CD4-positive, alpha-beta T cell treated with Interferon gamma for 1 hour (primary cell): ENCODE measurements at places on chromosomes 12 and 14.

GRCh38 chr12:104535369-104535768 is 78.6 kb downstream of the CHST11 start:
- no peak for DNase-seq

DNA sequence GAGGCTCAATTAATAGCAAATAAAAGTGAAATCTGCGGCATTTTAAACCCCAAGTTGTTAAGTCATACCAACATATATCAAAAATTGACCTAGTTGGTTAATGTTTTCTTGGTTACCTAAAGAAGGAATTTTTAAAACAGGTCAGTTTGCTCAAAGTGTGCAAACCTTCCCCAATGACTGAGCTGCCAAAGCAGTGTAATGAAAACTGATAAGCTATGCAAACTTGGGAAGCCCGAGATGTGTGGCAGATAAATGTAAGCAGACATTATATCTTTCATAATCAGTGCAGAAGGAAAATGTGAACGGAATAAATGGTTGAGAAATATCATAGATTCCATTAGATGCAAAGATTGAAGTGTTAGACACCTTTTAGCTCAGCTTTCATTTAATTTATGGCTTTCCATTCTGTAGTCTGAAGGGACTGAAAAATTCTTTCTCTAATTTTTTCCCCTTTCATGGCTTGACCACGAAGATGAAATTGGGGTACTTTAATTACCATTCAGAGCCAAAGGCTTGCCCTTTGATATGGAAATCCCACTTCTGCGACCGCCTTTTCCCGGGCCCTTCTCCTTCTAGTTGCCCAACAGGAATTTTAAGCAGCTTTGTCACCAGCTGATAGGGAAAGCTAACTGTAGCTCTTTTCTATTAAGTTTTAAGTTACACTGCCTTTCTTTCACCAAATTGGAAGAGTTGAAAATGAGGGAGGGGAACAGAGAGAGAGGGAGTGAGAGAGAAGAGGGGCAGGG is 306.6 kb upstream of the SOX5 start:
- DNase-seq: no peak

GRCh38 chr12:33988913-33989312 is 33.4 kb upstream of the ALG10 start:
- no peak for DNase-seq

DNA sequence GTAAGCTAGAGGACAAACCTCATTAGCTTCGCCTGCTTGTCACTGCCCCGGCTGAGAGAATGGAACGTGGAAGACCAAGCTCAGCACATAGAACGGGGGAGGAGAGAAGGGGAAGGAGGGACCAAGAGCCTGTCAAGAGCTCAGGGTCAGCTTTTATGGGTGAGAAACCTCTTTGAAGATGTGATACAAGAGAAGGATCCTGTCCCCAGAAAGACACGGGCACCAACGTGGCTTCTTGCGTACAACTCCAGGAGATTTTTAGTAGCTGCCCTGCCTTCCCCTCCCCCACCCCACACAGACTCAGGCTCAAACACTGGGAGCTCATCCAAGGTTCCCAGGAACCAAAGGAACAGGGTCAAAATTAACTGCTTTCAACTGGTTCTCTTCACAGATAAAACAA is 34.7 kb downstream of the APPL2 start:
- no peak for DNase-seq

GRCh38 chr14:67663633-67664032 is 10.8 kb downstream of the VTI1B start:
- no peak for DNase-seq

- DNase-seq: no peak
Observed at GRCh38 chr12:49932023-49932422, 18.5 kb upstream of the AQP2 start.

GRCh38 chr14:87449016-87449415 is 544.0 kb downstream of the GALC start:
- DNase-seq: no peak

- DNase-seq: no peak
Observed at GRCh38 chr14:20377171-20377570, 33.7 kb downstream of the PARP2 start.

- no peak for DNase-seq
Observed at GRCh38 chr14:64218344-64219240, 75.6 kb downstream of the ESR2 start.

DNA sequence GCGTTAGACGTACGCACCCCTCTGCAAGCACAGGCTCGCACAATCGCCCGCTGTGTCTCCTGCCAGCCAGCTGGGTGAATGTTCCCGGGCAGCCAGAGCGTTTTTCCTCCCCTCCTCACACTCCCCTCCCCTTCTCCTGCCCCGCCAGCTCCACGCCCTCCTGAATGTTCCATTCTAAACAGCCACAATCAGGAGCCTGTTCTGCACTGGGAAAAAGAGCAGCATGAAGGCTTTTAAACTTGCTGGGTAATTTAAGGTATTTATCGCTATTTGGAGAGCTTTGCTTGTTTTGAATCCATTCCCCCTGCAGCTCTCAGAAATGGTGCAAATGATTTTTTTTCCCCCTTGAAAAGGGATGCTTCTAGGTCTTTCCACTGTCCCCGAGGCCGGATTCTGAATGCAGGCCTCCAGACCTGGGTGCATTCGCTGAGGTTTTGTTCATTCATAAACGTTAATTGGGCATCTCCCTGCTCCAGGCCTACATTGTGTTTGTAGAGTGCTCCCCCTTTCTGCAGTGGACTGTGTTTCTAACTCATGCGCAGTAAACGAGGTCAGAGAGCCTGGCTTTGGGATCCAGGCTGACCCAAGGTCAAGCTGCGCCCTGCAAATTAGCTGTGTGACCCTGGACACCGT is 212.5 kb downstream of the CHST11 start:
- no peak for DNase-seq

DNA sequence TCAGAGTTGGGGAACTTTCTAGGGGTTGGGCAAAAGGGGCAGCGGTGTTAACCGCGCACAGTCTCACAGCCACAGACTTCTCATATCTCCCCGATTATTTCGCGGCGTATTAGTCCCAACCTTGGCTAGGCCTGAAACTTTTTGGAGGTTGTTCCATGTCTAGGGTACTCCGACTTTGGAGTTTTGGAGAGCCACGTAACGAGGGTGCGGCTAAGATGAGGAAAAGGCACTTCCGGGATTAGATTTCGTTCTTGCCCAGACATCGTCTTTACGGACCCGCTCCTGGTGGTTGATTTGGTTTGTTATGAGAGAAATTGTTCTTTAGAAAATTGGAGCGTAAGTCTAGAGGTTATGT is 513 bp downstream of the CCNK start:
- DNase-seq: peak; percentile 3

GRCh38 chr12:16634786-16635185 is 28.8 kb upstream of the LMO3 start:
- no peak for DNase-seq

GRCh38 chr14:55701638-55702037 is 121.6 kb downstream of the KTN1 start:
- no peak for DNase-seq

- DNase-seq: no peak
Observed at GRCh38 chr14:68767248-68767645, 25.6 kb downstream of the ZFP36L1 start.

DNA sequence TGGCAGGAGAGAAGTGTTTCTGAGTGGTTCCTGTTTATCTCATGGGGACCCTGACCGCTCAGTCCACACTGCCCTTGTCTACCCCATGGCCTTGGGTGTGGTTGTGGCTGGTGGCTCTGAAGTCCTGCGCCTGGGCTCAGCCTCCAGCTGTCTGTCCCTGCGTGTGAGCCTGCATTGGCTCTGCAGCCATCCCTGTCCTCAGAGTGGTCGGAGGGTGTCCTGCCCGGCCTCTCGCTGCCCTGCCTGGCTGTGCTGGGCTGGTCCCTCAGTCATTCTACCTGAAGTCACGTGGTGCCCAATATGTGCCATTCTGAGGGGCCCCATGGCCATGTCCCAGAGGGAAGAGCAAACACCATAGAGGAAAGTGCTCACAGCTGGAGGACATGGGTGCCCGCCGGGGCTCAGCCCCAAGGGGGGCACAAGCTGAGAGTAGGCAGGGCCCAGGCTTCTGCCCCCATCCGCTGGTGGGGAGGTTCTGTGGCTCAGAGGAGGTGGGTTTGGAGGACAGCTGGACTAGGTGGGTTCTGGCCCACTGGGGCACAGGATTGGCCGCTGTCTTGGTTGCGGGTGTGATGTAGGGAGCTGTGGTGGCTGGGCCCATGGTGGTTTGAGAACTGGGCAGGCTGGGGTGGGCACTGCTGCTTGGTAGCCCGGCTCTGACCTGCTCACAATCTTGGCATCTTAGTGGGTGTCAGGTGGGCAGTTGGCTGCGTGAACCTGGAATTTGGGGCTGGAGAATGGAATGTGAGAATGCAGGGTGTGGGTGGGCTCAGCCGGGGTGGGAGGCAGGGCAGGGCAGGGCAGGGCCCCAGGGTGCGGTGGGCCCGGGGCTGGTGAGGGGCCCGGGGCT is 11.6 kb downstream of the TEDC1 start:
- DNase-seq: peak; percentile 13

DNA sequence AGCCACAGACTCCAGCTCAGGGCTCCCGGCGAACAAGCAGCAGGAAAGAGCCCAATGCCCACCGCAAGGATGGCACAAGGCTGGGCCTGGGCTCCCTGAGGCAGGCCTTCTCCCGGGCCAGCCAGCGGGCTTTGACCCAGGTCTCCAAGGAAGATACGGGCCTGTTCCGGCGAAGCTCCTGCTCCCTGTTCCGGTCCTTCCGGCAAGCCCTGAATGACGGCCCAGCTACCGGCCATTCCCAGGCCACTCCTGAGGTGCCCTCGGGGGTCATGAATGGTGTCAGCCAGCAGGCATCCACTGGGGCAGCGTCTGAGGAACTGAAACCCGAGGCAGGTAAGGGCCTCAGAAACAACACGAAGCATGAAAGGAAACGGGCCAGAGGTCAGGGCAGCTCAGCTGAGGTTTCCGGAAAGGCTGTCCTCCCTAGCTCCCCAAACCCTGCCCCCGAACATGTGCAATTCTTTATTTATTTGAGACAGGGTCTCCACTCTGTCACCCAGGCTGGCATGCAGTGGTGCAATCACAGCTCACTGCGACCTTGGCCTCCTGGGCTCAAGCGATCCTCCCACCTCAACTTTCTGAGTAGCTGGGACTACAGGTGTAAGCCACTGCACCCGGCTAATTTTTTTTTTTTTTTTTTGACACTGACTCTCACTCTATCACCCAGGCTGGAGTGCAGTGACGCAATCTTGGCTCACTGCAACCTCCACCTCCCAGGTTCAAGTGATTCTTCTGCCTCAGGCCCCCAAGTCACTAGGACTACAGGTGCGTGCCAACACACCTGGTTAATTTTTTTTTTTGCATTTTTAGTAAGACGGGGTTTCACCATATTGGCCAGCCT is 6.0 kb downstream of the EXOC3L4 start:
- no peak for DNase-seq

DNA sequence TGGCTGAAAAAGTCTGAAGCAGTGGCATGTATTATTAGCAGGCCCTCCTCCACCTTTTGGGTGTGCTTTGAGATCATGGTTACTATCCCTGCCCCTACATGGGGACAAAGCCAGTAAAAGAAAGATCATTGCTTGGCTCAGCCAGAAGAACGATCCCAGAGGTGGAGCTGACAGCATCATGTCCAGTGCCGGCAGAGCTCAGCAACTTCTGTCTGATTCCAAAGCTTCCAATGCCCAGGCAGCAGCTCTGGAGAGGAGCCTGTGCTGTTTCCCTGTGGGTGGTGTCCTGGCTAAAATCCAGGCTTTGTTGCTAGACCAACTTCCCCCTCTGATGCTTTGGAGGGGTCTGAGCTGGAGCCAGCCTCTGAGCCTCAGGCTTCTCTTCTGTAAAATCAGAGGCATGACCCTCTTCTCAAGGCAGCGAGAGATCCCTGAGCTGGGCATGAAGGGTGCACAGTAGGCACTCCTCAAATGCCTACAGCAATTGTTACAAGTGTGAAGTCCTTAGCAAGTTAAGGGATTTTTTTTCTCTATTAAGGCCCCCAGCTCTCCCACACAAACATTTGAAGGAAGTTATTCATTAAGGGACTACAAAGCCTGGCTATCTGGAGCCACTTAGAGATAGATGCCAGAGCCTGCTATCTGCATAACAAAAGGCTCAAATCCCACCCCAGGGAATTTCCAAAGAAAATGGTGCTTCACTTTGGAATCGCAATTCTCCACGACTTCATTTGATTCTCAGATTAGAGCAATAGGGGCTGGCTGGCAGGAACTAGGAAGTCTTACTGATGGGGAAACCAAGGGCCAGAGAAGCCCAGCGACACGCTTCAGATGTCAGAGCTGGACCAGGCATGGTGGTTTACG is 10.9 kb upstream of the GSC start:
- no peak for DNase-seq

- no peak for DNase-seq
Observed at GRCh38 chr14:81684696-81685095, 151.0 kb upstream of the SEL1L start.

DNA sequence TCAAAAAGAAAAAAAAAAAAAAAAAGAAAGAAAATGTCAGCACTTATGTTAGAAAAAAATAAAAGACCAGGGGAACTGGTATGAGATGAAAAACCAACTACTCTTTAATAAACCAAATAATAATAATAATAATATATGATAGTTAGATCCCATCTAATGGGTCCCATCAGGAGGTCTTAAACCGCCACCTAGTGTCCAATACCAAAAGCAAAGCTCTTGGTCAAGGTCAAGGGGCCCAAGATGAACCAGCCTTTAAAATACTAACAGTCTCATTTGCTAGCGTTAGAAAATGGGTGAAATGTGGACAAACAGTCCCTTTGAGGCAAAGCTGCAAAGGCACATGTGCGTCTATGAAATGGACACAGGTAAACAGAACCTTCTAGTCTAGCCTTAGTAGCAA is 12.3 kb downstream of the BRAP start:
- DNase-seq: no peak

- DNase-seq: no peak
Observed at GRCh38 chr12:78530100-78530765, 334.3 kb upstream of the SYT1 start.

GRCh38 chr12:105292705-105293104 is 37.8 kb upstream of the C12orf75 start:
- no peak for DNase-seq

- DNase-seq: peak; percentile 75
Observed at GRCh38 chr14:74941676-74942097, 13.7 kb downstream of the PGF start.

- DNase-seq: no peak
Observed at GRCh38 chr12:15088105-15088504, 115.3 kb downstream of the PDE6H start.

DNA sequence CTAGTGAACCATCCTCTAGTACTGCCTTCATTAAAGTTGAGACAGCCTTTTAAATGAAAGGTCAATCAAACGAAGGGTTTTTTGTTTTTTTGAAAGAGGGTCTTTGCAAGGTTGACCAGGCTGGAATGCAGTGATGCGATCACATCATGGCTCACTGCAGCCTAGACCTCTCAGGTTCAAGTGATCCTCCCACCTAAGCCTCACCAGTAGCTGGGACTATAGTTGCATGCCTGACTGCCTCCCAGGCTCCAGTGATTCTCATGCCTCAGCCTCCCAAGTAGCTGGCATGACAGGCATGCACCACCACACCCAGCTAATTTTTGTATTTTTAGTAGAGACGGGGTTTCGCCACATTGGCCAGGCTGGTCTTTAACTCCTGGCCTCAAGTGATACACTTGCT is 114.6 kb upstream of the SINHCAF start:
- no peak for DNase-seq

GRCh38 chr14:59244581-59244980 is 56.1 kb downstream of the DAAM1 start:
- no peak for DNase-seq
